ENCODE measurements at places on chromosomes 4 and X.

DNA sequence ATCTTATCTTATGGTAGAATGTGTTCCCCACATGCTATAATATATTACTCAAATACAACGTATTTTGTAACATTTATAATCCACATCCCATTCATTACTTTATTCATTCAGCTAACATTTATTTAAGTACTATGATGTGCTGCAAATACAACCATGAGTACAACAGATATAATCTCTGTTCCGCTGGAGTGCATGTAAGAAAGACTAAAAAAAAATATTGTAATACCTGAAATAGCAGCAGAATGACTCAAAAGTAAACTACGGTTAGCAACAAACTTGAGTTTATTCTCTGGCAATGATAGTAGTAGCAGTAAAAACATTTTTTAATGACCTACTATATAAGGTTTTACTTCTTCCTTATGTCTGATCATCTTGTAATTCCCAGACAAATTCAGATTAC lies 1776.3 kb downstream of the STIM2 start:
- no peak for DNase-seq

DNA sequence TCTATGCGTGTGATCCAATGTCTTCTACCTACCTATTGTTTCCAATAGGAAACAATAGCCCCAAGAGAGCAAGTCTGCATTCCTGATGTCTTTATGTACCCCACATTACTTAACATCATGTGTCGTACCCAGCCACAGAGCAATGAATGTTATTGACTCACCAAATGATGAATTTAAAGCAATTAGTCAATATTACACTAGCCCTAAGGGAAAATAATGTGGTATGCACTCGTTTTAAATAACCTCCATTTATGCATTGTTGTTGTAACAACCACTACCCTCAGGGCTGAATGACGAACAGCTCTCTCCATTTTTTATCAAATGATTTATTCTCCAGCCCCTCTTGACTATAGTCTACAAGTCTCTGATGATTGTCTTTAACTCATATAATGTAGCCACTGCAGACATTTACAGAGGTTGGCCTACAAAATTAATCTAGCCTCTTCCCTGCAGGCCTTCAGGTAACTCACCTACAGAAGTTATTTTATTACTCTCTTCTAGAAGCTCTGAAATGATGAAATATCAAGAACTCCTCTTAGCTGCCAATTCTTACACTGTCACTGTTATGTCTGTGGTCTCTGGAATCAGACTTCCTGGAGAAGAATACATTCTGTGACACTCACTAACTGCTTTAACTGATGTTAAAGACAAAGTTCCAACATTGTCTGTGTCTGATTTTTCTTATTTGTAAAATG lies 601.7 kb upstream of the GRIA3 start:
- no peak for DNase-seq

- no peak for DNase-seq
Measured at GRCh38 chr4:20368926-20369325, 117.2 kb downstream of the SLIT2 start.

DNA sequence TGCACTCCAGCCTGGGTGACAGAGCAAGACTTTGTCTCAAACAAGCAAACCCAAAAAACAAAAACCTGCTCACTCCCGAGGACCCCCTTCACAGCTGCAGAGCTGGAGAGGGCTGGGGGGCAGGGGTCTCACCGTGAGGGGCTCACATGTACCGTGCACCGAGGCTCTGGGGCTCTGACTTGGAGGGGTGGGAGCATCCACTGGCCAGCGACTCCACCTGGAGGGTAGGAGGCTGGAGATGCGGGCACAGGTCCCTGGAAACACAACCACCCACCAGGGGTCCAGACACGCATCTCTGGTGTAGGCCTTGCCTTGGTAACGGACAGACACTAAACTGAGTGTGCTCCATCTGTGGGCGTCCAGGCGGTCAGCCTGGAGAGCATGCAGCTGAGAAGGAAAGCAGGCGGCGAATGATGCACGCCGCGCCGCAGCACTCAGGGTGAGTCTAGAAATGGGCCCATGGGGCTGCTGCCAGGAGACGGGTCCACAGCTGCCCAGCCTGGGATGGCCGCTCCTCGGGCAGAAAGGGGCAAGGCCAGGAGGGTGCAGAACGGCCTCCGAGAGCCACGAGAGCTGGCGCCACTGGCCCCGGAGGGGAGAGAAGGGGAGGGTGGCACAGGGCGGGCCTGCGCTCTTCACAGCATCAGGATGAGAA lies 26.1 kb downstream of the PPP2R3B start:
- DNase-seq, result no peak

- no peak for DNase-seq
Measured at GRCh38 chr4:2396781-2397368, 21.6 kb downstream of the ZFYVE28 start.

DNA sequence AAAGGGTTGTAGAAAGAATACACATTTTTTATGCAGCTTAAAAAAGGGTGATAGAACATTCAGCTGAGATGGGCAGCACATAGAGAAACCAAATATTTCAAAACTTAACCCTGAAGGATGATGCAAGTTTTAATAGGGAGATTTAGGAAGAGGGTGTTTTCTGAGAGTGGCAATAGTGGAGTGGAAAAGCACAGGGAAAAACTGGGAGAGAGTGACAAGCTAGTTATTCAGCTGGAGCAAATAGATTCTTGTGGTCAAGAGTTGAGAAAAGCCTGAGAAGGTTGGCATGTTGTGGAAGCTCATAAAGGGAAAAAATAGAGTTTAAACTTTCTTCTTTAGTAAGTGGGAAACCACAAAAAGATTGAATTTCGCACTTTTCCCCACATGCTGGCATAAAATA lies 359.6 kb upstream of the PITX2 start:
- DNase-seq, result no peak

DNA sequence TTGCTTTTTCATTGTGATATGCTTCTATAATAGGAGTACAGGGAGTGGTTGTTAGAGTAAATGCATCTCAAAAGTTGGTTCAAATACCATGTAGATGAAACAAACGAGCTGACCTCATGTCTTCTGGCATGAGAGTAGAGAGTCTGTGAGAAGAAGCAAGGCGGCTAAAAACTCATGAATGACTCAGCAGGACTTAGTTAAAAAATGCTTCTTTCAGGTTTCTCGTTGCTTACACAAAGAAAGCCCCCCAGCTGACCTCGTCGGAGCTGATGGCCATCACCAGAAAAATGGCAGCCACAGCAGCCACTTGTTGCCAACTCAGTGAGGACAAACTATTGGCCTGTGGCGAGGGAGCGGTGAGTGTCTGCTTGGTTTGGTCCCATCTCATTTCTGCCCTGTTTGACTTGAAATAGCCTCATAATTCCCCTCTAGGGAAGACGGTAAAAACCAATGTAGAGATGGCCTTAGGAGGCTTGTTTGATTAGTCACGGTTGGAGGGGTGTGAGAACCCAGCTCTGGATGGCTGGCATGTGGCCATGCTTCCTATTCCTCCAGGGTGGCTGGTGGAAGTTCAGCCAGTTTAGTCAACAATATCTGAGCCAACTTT lies 14.5 kb downstream of the AFP start:
- DNase-seq, result no peak

- DNase-seq, result no peak
Measured at GRCh38 chrX:154751669-154752271, 893 bp upstream of the GAB3 start.

DNA sequence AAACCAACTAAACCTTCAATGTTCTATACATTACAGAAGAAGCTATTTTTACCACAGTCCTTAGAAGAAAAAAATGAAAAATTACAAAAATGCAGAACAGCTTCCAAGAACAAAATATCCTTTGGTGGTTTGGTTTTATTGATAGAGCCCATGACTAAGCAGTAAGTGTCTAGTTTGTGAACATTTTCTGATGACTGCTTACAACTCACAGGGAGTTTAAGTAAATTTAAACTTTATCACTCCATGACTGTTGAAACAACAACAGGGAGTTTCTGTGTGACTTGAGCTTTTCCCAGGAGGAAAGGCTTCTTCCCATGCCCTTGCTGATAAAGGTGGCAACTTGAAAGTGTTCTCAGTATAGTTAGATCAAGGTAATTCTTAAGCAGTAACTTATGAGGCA lies 2.9 kb downstream of the PF4 start:
- no peak for DNase-seq

DNA sequence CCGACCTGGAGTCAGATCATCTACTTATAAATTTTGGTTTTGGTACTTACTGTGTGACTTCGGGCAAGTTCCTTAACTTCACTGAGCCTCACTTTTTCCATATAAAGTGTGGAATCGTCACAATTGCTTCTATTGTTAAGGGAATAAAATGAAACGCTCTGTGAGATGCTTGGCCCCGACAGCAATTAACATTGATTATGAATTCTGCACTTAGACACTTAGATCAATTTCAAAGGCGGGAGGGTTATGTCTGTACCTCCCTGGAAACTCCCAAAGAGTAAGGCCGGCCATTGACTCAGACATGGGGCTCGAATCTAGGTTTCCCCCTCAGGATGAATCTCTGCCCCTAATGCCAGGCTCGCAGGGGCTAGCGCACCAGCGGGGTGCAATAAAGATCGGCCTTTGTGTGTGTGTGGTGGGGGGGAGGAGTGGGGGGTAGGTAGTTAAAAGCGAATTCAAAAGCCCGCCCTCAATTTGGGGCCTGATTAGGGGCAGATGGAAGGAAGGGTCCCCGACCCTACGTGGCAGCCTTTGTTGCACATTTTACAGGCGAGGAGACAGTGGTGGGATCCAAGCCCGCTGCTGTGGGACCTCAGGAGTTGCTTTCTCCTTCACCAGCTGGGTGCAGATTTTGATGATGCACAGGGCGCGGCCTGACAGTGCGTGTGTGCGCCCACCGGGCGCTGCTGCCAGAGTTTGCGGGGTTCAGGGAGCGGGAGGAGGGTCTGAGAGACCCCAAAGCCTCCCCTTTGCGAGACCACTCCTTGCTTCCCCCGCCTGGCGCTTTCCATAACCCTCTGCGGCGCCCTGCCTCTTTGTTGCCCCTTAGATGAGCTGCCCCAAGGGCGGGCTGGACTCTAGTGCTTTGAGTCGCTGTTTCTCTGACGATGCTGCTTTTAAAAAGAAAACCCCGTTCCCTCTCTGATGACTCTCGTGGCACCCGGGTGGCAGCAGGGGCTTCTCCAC lies 9.6 kb downstream of the MSX1 start:
- no peak for DNase-seq

GRCh38 chr4:71009086-71009485 lies 15.6 kb downstream of the DCK start:
- no peak for DNase-seq

DNA sequence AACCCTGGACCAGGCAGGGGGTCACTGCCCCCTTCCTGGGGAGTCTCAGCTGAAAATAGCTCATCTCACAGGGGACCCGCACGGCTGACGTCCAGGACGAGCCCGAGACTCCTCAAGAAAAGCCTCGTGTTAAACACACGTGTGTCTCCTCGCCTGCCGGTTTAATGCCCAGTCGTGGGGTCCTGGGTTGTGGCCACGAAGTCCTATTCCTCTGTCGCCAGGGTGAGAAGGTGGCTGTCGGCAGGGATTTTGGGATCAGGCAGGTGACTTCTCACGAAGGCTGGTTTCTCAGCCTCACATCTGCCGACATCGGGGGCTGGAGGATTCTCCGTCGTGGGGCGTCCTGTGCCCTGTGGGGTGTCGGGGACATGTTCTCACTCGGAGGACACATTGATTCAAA lies 44.3 kb upstream of the PPP2R3B start:
- no peak for DNase-seq

GRCh38 chrX:55342533-55343501 lies 78.1 kb upstream of the PAGE3 start:
- peak; percentile 8 for DNase-seq
